Jurkat, Clone E6-1 (cell line): ENCODE measurements at places on chromosomes 3 and 15.

DNA sequence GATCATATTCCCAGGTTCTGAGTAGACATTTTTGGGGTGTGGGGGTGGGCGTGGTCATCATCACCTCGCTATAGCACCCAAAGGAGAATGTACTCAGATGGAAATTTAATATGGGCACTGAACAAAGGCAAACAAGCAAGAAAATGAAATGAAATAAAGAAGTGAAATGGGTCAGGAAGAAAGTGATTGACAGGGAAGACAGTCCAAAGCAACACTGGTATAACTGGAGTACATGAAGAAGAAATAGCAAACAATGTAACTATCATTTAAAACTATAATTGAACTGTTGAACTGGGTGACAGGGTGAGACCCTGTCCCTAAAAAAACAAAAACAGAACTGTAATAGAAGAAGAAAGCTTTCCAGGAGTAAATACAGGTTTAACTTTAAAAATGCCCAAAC lies 24.8 kb downstream of the RPL39L start:
- no peak for DNase-seq

DNA sequence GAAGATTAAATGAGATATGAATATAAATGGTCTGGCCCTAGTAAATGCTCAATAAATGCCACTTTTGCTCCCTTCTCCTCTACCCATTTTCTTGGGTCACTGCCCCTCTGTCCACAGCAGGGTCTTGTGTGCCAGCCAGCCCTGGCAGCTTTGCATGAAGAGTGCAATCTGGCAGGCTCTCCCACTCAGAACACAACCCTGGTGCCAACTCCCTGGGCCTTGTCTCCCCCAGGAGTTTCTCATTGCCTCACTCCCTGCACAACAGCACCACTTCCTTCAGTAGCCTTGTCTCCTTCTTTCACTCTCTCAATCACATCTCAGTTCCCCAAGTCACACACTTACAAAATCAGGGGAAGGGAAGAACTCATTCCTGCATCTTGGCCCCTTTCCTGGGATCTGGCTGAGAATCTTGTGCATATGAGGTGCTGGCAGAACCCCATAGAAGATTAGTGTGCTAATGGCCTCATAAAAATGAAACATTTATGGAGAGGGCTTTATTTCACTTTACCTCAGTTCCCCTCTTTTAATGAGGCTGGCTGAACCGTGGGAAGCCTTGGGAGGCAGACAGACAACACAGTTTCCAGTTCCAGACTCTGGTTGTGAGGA lies 445.9 kb upstream of the PROK2 start:
- DNase-seq: no peak

DNA sequence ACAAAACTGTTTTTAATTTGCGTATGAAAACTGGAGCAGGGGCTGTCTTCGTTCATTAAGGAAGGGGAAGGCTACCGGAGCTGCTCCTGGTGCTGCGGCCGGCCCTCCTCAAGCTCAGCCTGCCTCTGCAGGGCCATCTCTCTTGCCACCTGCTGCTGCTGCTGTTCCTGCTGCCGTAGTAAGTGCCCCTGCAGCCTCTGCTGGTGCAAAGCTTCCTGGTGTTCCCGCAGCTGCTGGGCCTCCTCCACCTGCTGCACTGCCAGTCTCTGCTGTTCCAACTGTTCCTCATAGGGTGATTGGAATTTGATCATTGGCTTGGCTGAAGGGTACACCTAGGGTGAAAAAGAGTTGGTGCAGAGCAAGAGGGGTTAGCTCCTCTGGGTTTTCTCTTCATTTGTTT lies 66.0 kb downstream of the GOLIM4 start:
- DNase-seq: no peak

DNA sequence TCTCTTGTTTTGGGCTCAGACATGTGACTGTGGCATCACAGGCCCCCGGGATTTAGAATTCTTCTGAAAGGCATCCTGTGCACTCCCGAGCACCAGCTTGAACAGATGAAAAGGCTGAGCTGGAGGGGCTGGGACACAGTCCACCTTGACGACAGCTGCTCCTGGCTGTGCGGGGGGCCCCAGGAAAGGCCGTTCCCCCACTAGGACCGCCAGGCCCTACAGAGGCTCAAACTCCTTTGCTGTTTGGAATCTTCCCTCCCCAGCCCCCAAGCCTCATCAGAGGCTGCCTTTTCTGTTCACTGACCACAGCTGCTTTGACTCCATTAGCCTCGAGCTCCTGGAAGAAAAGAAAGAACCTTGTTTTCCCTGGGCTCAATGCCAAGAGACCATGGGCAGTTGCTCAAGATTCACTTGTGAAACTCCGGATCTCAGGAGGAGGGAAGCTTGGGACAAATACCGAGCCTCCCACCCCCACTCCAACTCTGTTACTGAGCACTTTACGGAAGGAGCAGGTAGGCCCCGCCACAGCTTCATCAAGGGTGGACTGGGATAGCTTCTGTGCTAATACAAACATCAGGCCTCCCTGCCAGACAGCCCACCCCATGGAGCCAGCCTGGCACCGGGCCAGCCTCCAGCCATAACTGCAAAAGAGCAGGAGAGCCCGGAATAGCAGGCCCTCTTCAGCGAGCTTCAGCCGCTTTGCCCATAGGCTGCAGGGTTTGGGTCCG lies 15.7 kb downstream of the CIDEC start:
- no peak for DNase-seq

- DNase-seq: no peak
Measured at GRCh38 chr3:112460519-112461195, 38.6 kb downstream of the BTLA start.
